ENCODE measurements at places on chromosomes 4 and X.
A peak's percentile ranks its signal among the peaks of the same experiment; 100 is the strongest.

DNA sequence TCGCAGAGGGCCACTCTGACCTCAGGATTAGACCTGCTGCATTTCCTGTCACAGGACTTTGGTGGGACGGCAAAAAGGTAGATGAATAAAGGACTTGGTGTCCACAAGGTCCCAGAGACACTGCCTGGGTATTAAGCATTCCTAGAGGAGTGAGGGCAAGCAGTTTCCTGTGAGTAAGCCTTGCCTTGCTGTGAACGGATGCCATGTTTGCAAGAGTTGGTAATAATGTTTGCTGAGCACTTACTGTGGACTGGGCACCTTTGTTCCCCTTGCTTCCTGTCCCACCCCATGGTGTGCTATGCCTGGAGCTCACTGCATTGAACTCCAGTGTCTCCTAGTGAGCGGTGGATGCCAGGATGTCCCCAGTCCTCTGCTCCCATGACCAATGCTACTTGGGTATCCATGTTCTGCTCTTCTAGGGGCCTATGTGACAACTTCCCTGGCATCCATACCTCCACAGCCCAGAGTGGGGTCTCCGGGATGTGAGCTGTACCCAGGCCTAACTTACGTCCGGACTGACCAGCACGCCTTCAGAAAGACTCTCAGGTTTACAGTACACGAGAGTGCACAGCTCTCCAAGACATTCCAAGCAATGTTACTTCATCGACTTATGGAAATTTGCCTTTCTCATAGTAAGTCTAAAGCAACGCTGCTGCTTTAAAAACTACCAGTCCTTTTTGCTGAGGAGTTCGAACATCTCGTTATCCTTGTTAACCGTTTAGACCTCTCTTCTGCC is 95.5 kb upstream of the MSX1 start:
- no peak for DNase-seq

GRCh38 chr4:26909369-26909768 is 48.7 kb downstream of the STIM2 start:
- no peak for DNase-seq

DNA sequence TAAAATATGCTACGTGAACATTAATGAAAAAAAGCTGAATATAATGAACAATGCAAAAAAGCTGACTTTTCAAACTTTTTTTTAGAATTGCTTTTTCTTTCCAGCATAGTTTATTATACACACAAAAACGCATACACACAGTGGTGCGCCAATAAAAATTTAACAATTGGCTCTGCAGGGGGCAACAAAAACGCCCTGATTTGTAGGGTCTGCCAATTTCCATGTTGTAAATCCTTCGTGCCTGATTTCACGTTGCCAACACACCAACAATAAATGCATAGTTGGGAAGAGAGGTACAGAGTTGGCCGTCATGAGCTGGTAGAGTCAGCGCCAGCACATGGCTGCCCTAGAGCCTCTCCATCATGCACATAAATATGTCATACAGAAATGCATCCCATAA is 333.1 kb downstream of the MAPK10 start:
- no peak for DNase-seq

- DNase-seq: peak; percentile 37
Observed at GRCh38 chrX:129798888-129799287, 19.1 kb downstream of the SASH3 start.

DNA sequence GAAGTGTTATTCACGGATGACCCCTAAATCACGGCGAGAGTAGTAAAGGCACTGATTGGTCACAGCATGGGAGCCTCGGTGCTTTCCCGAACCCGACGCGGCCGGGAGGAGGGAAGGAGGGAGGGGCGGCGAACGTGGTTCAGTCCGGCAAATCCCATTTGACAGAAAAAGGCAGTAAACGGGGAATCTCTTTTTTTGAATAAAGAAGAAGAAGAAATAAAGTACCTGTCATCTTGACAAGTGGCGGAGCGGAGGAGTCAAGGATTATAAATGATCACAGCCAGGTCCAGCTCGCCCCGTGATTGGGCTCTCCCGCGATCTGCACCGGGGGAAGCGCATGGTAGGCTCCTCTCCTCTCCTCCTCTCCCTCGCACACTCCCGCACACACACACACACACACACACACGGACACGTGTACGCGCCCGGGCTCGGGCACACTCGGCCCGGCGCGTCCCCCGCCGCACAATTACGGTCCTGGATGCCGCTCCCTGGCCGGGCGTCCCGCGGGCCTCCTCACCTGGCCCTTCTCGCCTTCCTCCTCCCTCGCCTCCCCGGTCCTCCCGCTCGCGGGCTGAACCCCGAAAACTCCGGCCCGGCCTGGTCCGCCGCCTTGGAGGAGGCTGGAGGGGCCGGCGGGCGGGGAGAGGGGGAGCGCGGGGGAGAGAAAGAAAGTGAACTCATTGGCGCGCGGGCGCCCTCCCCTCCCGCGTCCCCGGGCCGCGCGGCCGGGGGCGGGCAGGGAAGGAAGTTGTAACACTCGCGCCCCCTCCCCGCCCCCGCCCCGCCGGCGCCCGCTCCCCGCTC is 99.2 kb upstream of the TENM3 start:
- DNase-seq: no peak

- DNase-seq: no peak
Observed at GRCh38 chrX:133897593-133898163, 87.7 kb downstream of the GPC3 start.

GRCh38 chrX:6861456-6861855 is 286.1 kb upstream of the STS start:
- no peak for DNase-seq

- DNase-seq: no peak
Observed at GRCh38 chr4:101366331-101366730, 19.0 kb upstream of the PPP3CA start.

GRCh38 chr4:3762753-3763549 is 3.2 kb upstream of the ADRA2C start:
- DNase-seq: no peak

GRCh38 chr4:160159457-160159856 is 1056.6 kb downstream of the RAPGEF2 start:
- no peak for DNase-seq

DNA sequence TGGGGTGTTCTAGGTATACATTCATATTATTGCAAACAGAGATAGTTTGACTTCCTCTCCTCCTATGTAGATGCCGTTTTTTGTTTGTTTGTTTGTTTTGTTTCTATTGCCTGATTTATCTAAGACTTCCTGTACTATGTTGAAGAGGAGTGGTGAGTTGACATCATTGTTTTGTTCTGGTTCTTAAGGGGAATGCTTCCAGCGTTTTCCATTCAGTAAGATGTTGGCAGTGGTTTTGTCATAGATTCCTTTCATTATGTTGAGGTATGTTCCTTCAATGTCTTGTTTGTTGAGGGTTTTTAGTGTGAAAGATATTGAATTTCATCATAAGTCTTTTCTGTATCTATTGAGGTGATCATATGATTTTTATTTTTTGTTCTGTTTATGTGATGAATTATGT is 401.6 kb upstream of the EPHA5 start:
- DNase-seq: no peak

GRCh38 chr4:19314116-19314515 is 937.6 kb upstream of the SLIT2 start:
- no peak for DNase-seq

DNA sequence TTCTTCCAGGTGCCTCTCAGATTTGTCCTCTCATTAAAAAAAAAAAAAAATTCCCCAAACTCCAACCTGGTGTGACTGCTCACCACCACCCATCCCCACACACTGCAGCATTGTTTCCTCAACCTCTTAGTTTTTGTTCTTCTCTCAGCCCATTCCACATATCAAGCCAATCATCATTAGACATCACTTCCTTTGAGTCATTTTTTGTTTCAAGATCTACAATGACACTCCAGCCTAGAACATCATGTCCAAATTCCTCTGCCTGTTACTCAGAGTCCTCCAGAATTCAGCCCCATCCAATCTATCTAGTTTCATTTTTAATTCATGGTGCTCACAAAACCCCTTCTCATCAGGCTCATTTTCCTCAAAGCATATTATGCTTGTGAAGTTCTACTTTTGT is 262.5 kb upstream of the TEX13A start:
- no peak for DNase-seq

- no peak for DNase-seq
Observed at GRCh38 chr4:7557456-7557855, 122.7 kb upstream of the PSAPL1 start.

- no peak for DNase-seq
Observed at GRCh38 chr4:156956826-156957368, 14.7 kb downstream of the PDGFC start.

- DNase-seq: no peak
Observed at GRCh38 chr4:10671799-10672198, 12.8 kb downstream of the CLNK start.

DNA sequence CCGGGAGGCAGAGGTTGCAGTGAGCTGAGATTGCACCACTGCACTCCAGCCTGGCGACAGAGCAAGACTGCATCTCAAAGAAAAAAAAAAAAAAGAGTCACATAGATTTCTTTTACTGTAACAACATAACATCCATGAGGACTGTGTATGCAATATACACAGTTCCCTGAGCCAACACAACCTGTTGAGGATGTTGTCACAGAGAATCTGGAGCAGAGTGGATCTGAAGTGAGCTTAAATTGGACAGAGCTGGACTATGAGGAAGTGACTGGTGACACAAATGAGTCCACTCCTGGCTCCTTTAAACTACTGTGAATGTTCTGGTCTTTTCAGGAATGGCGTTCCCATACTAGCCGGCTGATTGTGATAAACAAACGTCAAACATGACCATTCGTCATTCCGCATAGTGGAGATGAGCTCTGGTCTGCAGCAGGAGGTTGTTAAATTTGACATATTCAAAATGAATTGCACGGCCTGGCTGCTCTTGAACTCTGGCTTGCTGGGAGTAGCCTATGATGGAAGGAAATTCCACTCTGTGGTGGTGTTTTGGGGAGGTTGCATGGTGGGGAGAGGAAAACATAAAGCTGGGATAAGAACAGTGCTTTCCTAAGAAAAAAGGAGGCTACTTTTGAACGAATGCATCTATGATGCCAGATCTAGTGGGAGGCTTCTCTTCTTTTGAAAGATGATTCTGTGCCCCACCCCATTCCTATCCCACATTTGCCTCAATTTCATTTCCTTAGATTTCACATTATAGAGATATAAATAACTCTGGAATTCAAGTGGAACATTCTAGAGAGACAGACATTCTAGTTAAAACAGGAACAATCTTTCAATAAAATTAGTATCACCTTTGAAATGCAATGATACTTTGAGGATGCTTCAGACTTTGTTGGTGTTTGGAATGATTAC is 149.5 kb downstream of the SHROOM3 start:
- DNase-seq: no peak

- no peak for DNase-seq
Observed at GRCh38 chrX:78532363-78532762, 126.8 kb downstream of the RTL3 start.

DNA sequence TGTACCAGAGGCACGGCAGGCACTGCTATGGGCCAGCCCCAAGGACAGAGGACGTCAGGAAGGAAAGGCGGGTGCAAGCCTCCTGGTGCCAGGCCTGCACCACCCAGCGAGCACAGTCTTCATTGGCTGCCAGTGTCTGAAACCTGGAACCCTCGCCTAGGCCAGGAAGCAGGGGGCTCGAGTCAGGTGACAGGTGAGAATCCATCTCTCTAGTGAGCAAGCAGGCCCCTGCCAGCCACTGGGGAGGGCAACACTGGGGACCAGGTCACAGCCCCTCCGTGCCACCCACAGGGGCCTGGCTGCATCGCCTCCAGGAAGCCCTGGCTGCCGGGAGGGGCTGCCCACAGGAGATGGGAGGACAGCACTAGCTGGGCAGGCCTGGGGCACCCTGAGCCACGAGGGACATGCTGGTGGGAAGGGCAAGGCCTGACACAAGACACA is 6.9 kb upstream of the HAUS3 start:
- DNase-seq: no peak

DNA sequence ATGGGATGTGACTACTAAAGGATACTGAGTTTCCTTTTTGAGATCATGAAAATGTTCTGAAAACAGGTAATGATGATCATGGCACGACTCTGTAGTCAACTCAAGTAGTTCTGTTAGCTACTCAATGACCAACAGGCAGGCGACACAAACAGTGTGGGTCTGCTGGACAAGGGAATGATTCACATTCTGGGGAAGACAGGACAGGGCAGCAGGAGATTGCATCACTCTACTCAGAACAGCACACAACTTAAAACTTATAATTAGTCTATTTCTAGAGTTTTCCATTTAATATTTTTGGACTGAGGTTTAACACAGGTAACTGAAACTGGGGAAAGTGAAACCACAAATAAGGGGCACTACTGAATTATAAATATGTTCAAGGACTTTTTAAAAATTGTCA is 365.2 kb downstream of the PRDM5 start:
- no peak for DNase-seq

- DNase-seq: peak; percentile 47
Observed at GRCh38 chr4:89836897-89837384, at the start of gene SNCA. Gene SNCA, minus strand, starts transcription at chr4:89837161. Its CDS starts 1,494 bp downstream, at chr4:89835667.

DNA sequence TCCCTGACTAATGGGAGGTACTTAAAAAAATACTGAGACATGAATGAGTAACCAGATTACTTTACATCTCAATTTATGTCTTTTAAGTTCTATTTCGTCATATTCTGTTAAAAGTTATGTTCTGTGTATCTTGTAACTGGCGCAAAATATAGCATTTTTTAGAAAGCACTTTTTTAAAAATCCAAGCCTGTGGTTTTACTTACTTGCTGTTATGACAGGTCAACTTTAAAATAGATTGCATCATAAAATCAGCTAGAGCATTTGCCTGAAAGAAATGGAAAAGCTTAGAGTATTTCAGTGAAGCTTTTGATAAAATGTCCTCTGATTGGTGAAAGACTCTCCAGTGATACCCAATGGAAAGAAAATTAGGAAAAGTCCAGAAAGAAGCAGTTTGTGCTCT is 1892.3 kb upstream of the TENM3 start:
- no peak for DNase-seq

DNA sequence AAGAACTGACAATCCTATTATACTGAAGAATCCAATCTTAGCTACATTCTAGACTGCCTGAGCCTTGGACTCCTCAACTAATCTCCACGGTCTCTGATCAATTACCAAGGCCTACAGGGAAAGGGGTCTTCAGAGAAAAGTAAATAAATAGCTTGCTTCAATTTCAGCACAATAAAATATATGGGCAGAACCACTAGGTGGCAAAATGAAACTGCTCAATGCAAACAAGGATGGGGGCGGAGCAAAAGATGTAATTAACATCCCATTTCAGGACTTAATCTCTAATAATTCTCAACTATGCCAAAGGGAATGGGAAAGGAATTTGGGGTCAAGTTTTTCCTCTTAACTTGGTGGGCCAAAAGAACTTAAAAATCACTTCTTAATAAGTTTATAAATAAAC is 78.4 kb upstream of the MAP3K15 start:
- DNase-seq: no peak

Measured in stimulated activated CD4-positive, alpha-beta T cell treated with anti-CD3 and anti-CD28 coated beads, Interleukin-4, amount 100 ng/mL, for 4 hours (primary cell).